ENCODE measurements at places on chromosomes 6 and 20.

GRCh38 chr6:135306740-135307420 is 125.8 kb downstream of the MYB start:
- no peak for DNase-seq

- DNase-seq: peak; percentile 79
Measured at GRCh38 chr6:157561414-157561790, 180.4 kb downstream of the ZDHHC14 start.

- DNase-seq: peak; percentile 40
Measured at GRCh38 chr6:31702405-31702818, 712 bp downstream of the ABHD16A start.

DNA sequence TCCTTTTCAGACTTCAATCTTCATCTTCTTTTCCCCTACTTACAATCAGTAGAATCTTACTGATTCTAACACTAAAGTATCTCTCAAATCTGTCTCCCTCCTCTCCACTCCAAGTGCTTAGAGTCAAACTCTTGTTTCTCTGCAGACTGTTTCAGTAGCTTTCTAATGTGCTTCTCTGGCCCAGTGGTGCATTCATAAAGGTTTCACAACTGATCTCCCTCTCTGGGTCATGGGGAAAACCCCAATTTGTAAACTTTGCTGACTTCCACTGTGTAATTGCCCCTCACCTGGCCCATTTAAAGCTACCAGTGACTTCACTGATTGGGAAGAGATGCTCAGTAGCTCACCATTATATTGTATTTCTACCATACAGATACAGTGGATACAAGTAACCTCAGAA is 183.6 kb downstream of the FAXC start:
- DNase-seq: no peak

GRCh38 chr20:19070681-19071445 is 141.6 kb upstream of the SLC24A3 start:
- DNase-seq: no peak

DNA sequence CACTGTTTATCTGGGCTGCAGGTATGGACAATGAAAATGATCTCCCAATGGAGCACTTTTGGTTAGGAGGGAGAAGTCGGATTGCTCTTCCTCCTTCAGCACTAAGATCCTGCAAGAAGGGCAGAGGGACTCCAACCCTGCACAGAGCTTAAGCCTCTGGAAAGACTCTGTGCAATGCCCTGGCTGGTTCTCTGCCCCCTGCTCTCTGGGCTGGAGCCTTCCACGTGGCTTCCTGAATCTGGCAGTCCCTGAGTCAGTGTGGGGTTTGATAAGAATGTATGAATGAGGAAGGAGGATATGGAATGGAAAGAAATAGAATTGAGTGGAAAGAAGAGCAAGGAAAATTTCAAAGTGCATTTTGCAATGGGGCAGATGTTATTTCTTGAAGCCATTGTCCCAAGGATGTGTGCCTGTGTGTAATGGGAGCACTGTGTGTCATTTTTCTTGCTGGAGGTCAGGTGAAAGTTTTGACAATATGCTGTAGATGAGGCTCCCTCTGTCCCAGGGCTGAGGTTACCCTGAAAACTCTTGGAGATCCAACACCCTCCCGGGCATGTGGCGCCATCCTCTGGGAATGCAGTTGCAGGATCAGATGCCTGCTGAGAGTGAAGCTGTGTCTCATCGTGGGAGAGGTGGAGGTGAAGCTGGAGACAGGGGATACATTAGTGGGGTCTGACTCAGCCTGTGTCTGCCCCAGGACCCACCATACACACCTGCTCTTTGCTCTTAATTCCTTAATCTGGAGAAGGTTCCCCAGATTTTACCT is 16.3 kb upstream of the CST9L start:
- DNase-seq: no peak

- DNase-seq: no peak
Measured at GRCh38 chr20:33728463-33728862, 3.3 kb upstream of the ZNF341 start.

- DNase-seq: peak; percentile 22
Measured at GRCh38 chr20:58293453-58293852, 16.1 kb upstream of the RAB22A start.
